HAP-1 (cell line): ENCODE measurements at places on chromosomes 16 and 17.

- DNase-seq, result peak; percentile 84
Measured at GRCh38 chr17:27236717-27237315, 57.1 kb upstream of the WSB1 start.

- no peak for DNase-seq
Measured at GRCh38 chr16:2422123-2422867, 7.0 kb upstream of the CCNF start.

DNA sequence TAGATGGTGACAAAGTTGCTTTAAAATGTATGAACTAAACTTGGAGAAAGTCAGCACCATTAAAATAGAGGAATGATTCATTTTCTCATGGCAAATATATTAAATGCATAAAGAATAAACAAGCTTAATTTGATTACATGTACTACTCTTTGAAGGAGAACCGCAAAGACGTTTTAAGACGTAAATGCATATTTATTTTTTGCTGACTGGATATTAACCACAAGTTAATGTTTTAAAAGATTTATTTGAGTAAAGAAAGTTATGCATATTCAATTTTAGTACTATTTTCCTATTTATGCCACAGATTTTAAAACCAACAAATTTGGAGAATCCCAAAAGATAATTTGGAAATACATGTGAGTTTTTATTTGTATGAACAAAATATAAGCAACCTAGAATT is 1121.9 kb downstream of the CDH8 start:
- no peak for DNase-seq

GRCh38 chr17:40862985-40863733 is 3.9 kb downstream of the KRT12 start:
- no peak for DNase-seq
